Stimulated activated CD4-positive, alpha-beta T cell treated with anti-CD3 and anti-CD28 coated beads, Interleukin-4, amount 100 ng/mL, for 4 hours (primary cell): ENCODE measurements at places on chromosomes 5 and 9.

GRCh38 chr5:119328753-119329602 lies 26.8 kb upstream of the TNFAIP8 start:
- peak; percentile 61 for DNase-seq

DNA sequence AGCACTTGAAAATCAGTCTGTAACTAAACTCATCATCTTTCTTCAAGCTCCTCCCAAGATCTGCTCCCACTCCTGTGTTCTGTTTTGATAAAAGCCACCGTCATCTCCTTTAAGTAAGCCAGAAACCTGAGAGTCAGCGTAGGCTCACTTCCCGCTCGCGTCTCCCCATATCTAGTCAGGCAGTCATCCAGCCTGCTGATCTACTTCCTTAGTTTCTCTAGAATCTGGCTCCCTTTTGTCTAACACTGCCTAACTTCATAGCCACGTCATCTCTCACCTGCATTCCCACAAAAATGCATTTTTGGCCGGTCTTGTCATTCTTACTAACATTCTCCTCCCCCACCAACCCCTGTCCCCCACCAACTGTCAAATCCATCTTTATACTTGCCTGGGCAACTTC lies 3.0 kb upstream of the TJP2 start:
- DNase-seq = no peak

- DNase-seq = no peak
Observed at GRCh38 chr5:121296356-121296755, 555.3 kb upstream of the FTMT start.

- DNase-seq = no peak
Observed at GRCh38 chr5:174464504-174465165, 259.7 kb upstream of the MSX2 start.

GRCh38 chr5:156835905-156836304 lies 14.2 kb upstream of the PPP1R2B start:
- no peak for DNase-seq

DNA sequence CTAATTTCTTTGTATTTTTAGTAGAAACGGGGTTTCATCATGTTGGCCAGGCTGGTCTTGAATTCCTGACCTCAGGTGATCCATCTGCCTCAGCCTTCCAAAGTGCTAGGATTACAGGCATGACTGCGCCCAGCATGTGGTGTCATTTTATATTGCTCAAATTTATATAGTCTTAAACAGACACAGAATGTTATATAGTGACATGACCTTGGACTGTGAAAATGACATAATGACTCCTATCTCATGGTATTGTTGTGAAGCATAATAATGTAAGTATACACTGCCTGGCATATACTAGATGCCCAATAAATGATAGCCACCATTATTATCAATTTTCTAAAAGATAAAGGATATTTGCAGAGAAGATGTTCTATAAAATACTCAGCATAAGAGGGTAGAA lies 177.2 kb upstream of the TBCA start:
- DNase-seq = no peak

DNA sequence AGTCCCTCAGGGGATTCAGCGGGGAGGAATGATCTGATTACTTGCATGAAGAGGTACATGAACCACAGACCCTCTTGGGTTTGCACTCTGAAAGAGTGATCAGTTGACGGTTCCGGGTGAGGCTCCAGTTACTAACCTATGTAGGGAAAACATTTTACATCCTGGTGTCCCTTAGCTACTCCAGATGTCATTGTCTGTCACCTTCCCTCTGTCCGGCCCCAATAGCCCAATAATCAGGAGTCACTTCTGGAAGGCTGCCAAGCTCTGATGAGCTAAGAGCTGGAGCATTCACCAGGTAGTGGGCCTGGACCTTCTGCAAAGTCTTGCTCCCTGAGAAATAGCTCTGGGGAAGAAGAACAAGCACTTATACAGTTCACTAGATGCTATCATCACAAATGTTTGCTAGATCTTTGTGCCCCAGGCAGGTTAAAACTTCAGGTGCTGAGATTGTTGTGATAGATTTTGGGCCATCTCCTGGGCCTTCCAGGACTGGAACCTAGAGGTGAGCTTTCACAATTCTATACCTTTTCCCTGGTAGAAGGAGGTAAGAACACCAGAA lies 64.5 kb downstream of the ENTREP1 start:
- no peak for DNase-seq

DNA sequence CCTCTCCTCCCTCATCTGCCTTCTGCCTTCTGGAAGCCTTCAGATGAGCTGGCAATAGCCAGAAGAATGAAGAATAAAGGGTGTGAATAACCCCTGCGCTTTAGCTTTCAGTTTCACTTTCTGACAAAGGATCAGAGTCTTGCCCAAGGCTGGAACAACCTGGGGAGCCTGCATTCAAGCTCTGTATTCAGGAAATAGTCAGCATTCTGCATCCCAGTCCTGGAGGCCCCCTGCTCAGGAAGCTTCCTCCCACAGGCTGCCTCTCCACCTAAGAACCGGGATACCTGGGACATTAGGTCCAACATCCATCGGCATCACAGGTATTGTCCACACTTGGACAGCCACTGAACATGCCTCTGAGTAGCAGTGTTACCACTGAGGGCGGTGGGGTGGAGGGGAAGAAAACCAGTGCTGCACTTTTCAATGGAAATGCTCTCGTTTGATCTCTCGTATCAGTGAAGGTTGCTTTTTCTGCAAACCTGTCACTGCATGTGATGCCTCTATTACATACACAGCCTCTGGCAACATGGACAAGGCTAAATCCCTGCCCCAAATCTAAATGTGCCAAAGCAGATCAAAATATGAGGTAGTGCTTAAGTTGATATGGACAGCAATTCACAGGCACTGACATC lies 39.8 kb upstream of the ACO1 start:
- DNase-seq = no peak

DNA sequence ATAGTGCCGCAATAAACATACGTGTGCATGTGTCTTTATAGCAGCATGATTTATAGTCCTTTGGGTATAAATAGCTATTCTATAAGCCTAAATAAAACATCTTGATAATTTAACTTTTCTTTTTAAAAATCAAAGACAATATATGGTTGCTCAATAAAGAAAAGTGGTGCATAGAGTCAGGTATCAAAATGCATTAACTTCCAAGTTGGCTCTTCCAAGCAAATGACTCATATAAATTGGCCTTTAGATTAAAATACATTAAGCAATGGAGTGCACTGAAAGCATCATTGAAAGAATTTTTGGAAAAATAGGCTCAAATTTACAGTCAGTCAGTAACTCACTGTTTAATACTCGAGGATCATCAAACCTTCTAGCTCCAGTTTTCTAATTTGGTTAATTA lies 106.6 kb downstream of the PLCXD3 start:
- DNase-seq = no peak
